ENCODE measurements at places on chromosomes 2 and 18. TPM values are rescaled to one million over a fixed set of nuclear protein-coding genes. Genes with fewer than 3 reads are reported as not detected.
A peak's percentile ranks its signal among the peaks of the same experiment; 100 is the strongest.

The KLHL41 gene
- 0.12 TPM for total RNA-seq

The SEPTIN10 gene
- total RNA-seq, result not detected

The SERPINB8 gene
- total RNA-seq, result 2.9 TPM

The LRP1B gene
- not detected for total RNA-seq

- no peak overlapping the region for H3K4me3 ChIP-seq
- peaks cover 20% of the 10 kb centered on the region for H3K27me3 ChIP-seq
- H3K4me1 ChIP-seq, result peaks cover 22% of the 10 kb centered on the region
Measured at GRCh38 chr2:38217401-38218188, 141.6 kb upstream of the CYP1B1 start.

The DSG1 gene
- not detected for total RNA-seq

The PRSS56 gene
- not detected for total RNA-seq

DNA sequence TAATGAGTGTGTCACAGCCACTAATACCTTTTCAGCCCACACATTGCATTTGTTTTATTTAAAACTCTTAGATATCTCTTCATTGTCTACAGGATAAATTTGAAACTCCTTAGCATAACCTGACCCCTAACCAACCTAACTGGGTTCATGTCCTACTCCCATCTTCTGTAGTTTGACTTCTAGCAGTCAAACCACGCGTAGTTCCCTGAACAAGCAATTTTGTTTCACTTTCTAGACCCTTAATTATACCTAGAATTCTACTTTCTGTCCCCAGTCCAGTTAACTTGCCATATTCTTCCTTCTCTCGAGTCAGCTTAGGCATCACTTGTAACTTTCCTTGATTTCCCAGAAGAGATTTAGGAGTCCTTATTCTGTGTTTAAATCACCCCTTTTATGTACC is 55.1 kb downstream of the RBBP8 start:
- no peaks in the 10 kb centered on the region for H3K27me3 ChIP-seq
- H3K36me3 ChIP-seq, result peaks cover 28% of the 10 kb centered on the region
- no peak for DNase-seq
- no peak overlapping the region for H3K4me3 ChIP-seq

The SLC14A1 gene
- 6.8 TPM for total RNA-seq

The ALKAL2 gene
- not detected for total RNA-seq

GRCh38 chr2:105515581-105516415 is 116.9 kb upstream of the FHL2 start:
- no peaks in the 10 kb centered on the region for H3K4me1 ChIP-seq
- H3K27me3 ChIP-seq, result peaks cover 36% of the 10 kb centered on the region
- no peak overlapping the region for H3K4me3 ChIP-seq
- H3K27ac ChIP-seq, result no peak overlapping the region

The C2orf78 gene
- total RNA-seq, result not detected

DNA sequence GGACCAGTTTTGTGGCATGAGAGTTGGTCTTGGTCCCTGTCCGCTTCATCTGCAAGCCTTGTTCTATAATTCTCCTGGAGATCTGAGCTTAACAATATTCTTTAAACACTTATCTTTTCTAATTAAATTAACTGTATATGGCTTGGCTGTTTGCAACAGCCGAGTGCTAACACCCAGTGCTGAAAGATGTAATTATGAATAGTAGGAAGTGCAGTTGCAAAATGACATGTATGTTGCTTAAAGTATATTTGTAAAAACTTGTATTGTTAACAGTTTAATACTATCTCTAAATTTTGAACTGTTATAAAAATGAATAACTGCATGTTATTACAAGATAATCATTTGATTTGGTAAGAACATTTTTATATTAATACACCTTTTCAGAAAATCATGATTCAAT is 45.1 kb downstream of the CCDC102B start:
- no peak overlapping the region for H3K4me3 ChIP-seq
- no peak overlapping the region for H3K27ac ChIP-seq
- H3K4me1 ChIP-seq, result no peaks in the 10 kb centered on the region
- no peak for DNase-seq
- no peaks in the 10 kb centered on the region for H3K36me3 ChIP-seq

The DLGAP1 gene
- not detected for total RNA-seq

DNA sequence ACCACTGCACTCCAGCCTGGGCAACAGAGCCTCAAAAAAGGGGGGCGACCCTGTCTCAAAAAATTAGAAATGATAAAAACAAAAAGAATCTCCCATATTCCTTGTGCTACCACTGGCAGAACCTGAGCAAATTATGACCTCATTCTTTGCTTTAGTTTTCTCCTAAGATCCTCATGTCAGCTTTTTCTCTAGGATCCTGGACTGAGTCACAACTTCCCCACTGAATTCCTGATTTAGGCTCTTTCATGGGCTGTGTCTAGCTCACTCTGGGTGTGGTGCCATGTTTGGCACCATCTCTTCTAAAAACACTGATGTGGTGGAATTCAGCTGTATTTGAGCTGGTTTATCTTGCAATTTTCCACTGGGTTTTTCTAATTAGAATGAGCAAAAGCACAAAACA is 37.1 kb downstream of the EXOC6B start:
- no peaks in the 10 kb centered on the region for H3K27me3 ChIP-seq
- no peak overlapping the region for H3K27ac ChIP-seq
- H3K36me3 ChIP-seq, result peaks cover 6% of the 10 kb centered on the region
- DNase-seq, result no peak

The CHST9 gene
- total RNA-seq, result not detected

The SERPINB5 gene
- not detected for total RNA-seq

DNA sequence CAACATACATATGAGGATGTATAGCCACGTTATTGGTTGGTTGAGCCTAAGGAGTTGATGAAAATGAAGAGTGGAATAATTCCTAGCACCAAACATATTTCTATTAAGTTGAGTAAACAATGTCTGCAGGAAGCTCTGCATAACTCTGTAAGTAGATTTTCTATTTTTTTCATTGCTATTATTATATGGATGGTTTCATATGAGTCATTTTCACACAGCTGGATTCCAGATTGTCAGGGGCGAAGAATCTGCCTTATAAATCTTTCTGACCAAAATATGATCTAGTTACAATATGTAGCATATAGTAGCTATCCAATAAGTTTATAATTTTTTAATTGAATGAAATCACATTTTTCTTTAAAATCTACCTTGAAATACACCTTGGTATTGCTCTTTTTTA is 468.0 kb upstream of the PKDCC start:
- H3K27me3 ChIP-seq, result no peaks in the 10 kb centered on the region
- no peak for DNase-seq
- no peaks in the 10 kb centered on the region for H3K4me1 ChIP-seq
- H3K36me3 ChIP-seq, result no peaks in the 10 kb centered on the region
- no peak overlapping the region for H3K27ac ChIP-seq

The CREG2 gene
- not detected for total RNA-seq

DNA sequence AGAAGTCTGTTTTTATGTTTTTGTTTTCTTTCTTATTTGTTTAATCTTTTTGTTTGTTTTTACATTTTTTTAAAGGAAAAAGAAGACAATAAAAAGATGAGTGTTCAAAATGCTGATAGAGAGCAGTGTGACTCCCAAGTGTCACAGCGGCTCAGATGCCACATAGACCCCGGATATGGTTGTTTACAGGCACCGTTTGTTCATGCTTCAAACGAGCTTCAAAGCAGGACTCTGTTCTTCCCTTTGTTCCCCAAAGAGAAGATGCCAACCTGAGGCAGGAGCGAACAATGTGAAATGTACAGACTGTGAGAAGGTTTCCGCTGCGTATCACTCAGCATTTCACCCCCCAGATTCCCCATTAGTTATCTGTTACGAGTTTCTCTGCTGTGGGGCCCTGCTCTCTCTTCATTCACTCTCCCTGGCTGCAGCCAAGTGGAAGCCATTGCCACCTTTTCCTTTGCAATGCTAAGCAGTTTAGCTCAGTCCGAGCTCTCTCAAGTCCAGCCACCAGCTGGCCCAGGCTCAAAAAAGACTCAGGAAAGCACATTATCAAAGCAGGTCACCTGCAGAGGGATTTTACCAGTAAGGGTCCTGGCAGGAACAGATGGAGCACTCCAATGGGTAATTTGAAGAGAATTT is 36.4 kb upstream of the PHLPP1 start:
- H3K36me3 ChIP-seq, result peaks cover 7% of the 10 kb centered on the region
- no peak overlapping the region for H3K4me3 ChIP-seq
- no peak overlapping the region for H3K27ac ChIP-seq
- no peak for DNase-seq
- peaks cover 9% of the 10 kb centered on the region for H3K27me3 ChIP-seq

GRCh38 chr2:145743011-145743410 is 1223.1 kb upstream of the ZEB2 start:
- H3K27me3 ChIP-seq, result peaks cover 4% of the 10 kb centered on the region
- H3K4me3 ChIP-seq, result no peak overlapping the region
- no peak overlapping the region for H3K27ac ChIP-seq
- DNase-seq, result no peak

The REEP1 gene
- total RNA-seq, result 0.16 TPM

DNA sequence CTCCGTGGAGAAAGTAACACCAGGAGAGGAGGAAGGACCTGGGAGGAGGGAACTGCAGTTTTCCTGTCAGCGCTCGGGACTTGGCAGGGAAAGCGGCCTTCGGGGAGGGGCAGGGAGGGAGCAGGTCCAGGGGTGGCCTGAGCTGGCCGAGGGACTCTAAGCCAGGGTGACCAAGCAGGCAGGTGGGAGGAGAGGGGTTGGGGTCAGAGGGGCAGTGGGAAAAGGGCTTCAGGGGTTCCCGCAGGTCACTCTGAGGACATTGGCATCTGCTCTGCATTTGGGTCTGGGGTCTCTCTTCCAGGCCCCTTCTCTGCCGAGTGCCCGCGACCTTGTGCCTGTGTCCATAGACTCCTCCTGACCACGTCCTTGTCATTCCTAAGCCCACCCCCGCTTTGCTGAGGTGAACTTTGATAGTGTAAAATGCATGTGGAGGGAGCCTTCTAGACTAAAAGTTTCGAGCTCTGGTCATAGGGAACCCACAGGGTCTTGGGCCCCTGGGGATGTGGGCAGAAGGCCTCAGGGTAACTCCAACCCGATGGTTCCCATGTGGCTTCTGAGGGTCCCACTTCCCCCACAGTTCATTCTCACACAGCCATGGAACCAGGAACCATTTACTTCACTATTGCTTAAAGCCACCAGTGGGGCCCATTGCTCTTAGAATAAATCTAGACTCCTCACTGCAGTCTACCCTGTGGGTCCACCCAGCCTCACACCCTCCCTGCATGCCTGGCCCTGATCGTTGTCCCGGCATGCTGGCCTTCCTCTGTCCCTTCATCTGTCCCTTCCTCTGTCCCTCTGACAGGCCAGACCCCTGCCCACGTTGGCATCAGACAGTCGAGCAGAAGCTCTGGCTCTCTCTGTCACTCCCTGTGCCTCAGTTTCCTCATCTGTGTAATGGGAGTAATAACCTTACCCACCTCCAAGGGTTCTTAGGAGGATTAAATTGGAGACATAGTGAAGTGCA is 229.2 kb downstream of the SEPTIN10 start:
- H3K27ac ChIP-seq, result no peak overlapping the region
- no peaks in the 10 kb centered on the region for H3K4me1 ChIP-seq
- DNase-seq, result no peak
- no peak overlapping the region for H3K4me3 ChIP-seq

The POMC gene
- 4.6 TPM for total RNA-seq

- DNase-seq, result peak; percentile 80
- H3K27me3 ChIP-seq, result peaks cover 9% of the 10 kb centered on the region
- no peaks in the 10 kb centered on the region for H3K36me3 ChIP-seq
- no peak overlapping the region for H3K27ac ChIP-seq
- no peak overlapping the region for H3K4me3 ChIP-seq
- peaks cover 2% of the 10 kb centered on the region for H3K4me1 ChIP-seq
Measured at GRCh38 chr2:43611987-43612894, 16.4 kb upstream of the THADA start.

The DCC gene
- not detected for total RNA-seq

GRCh38 chr2:21422050-21422449 is 298.3 kb downstream of the TDRD15 start:
- H3K4me1 ChIP-seq, result no peaks in the 10 kb centered on the region
- H3K27me3 ChIP-seq, result no peaks in the 10 kb centered on the region
- H3K4me3 ChIP-seq, result no peak overlapping the region
- H3K36me3 ChIP-seq, result no peaks in the 10 kb centered on the region
- peak; percentile 43 for DNase-seq

DNA sequence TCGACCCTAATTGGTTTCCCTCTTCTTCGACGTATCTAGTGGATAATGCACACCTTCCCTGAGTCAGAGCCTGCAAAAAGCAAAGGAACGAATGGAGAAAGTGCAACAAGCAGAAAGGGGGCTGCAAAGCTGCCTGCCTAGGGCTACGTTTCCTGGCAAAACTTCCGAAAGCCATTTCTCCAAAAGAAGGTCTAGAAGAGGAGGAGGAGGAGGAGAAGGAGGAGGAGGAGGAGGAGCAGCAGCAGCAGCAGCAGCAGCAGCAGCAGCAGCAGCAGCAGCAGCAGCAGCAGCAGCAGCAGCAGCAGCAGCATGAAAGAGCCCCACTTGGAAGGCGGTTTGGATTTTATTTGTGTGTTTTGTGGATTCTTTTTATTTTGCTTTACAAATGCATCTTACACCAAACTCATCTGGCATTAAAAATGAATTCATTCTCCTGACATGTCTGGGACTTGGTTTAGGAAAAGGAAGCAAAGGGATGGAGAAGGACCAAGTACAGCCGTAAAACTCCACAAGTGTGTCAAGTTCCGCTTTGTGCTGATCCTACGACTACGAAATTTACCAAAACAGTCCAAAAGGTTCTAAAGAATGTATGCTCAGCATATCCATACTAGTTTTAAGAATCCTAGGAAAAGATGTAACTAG is 2.0 kb downstream of the TCF4 start:
- H3K4me1 ChIP-seq, result peaks cover 13% of the 10 kb centered on the region
- DNase-seq, result no peak
- H3K27ac ChIP-seq, result no peak overlapping the region
- H3K36me3 ChIP-seq, result peaks cover 6% of the 10 kb centered on the region
- H3K27me3 ChIP-seq, result peaks cover 61% of the 10 kb centered on the region

Data from activated CD8-positive, alpha-beta memory T cell treated with anti-CD3 and anti-CD28 coated beads, Interleukin-2, amount 10 ng/mL, durations not matched to agents 7 days and 5 days (primary cell).